Activated T-cell treated with anti-CD3 and anti-CD28 coated beads for 1 hour (primary cell): ENCODE measurements at places on chromosomes 2 and 18.

DNA sequence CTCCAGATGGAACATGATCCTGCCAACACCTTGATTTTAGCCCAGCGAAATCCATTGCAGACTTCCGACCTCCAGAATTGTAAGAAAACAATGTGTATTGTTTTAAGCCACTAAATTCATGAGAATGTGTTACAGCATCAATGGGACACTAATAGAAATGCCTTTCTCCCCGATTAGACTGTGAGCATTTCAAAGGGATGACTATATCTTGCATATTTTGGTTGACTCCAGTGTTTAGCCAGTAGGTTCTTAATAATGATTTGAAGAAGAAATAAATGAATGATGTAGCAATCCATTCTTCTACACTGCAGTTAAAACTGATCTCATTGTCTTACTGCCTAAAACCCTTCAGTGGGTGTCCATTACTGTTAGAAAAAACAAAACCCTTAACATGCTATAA is 67.4 kb upstream of the ACVR1C start:
- no peak for DNase-seq

- no peak for DNase-seq
Observed at GRCh38 chr2:126315828-126316227, 340.1 kb upstream of the GYPC start.

- DNase-seq = no peak
Observed at GRCh38 chr2:127626175-127626574, 19.8 kb upstream of the GPR17 start.

GRCh38 chr2:66576561-66577320 is 141.8 kb downstream of the MEIS1 start:
- DNase-seq = no peak

DNA sequence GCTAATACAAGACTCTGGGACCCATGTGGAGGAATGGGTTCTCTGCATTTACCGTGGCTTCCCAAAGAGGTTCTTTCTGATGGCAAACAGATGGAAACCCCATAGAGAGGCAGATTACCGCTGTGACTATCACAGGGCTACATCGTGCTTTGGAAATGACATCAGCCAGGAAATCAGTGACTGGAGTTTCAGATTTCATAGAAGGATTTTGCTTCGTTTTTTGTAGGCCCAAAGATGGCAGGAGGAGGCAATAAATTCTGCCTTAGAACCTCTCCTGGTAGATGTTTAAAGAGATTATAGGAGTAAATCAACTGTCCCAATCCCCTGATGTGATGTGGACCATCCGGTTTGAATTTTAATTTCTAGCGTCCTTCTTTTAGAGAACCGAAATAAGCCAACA is 214.1 kb downstream of the AGPS start:
- DNase-seq = no peak

GRCh38 chr2:106137731-106138521 is 56.2 kb downstream of the UXS1 start:
- DNase-seq = no peak

DNA sequence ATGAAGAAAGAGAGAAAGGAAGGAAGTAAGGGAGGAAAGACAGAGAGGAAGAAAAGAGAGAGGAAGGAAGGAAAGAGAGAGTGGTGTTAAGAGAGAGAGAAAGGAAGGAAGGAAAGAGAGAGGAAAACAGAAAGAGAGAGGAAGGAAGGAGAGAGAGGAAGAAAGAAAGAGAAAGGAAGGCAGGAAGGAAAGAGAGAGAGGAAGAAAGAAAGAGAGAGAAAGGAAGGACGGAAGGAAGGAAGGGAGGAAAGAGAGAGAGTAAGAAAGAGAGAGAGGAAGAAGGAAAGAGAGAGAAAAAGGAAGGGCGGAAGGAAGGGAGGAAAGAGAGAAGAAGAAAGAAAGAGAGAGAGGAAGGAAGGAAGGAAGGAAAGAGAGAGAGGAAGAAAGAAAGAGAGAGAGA is 127.4 kb downstream of the GALNT3 start:
- DNase-seq = no peak

DNA sequence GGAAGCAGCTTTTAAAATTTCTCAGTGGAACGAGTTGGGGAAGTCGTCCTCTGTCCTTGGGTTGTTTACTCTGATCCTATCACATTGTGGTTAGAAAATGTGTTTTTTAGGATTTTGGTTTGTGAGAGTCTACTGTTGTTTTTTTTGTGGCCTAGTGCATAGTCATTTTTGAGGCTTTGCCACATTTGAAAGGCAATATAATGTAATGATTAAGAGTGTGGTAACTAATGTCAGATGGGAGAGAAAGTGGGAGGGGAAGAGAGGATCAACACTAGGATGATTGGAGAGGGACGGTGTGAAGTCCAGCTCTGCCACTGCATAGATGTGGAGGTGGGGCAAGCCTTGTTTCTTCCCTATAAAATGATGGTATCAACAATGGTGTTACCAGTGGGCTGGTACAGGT is 8.5 kb downstream of the SP140L start:
- DNase-seq = no peak

- no peak for DNase-seq
Observed at GRCh38 chr2:162369551-162369950, 25.6 kb downstream of the GCA start.

GRCh38 chr2:26359886-26360473 is 13.4 kb upstream of the ADGRF3 start:
- no peak for DNase-seq

GRCh38 chr2:69311024-69311416 is 76.0 kb downstream of the GFPT1 start:
- no peak for DNase-seq

DNA sequence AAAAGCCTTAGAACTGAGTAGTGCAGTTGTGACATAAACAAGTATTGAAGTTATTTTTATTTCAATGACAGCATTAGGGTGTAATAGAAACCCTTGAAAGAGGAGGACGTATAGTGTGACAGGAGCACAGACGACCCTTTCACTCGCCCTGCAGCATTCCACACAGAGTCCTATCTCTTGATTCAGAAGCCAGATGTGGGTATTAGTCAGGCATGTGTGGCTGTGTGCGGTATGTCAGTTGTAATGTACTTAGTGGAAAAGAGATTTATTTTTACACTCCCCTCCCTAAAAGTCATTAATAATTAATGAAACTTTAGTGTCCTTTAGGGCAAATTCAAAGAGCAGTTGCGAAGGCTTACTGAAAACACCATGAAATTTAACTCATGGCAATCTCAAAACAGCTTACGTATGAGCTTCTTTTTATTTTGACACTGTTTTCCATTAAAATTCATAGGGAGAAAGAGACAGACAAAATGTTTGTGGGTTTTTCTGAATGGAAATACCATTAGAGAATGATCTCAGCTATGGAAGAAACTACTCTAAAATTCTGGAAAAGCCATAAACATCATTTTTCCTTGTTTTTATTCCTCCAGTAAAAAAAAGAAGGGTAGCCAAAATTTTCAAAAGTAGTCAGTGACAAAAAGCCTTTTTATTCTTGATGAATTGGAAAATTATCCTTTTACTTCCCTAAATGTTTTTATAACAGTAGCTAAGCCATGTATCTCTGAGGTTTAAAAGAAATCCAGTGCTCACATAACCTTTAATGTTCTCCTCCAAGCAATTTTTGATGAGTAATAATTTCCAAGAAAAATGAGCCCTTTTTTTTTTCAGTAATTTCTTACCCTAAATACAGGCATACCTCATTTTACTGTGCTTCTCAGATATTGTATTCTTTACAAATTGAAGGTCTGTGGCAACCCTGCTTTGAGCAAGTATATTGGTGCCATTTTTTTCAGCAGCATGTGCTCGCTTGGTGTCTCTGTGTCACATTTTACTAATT is 84.0 kb upstream of the DSEL start:
- no peak for DNase-seq
